ENCODE measurements at places on chromosomes 1 and 21.

GRCh38 chr1:19907456-19907855 lies 16.0 kb downstream of the PLA2G2E start:
- DNase-seq = no peak

DNA sequence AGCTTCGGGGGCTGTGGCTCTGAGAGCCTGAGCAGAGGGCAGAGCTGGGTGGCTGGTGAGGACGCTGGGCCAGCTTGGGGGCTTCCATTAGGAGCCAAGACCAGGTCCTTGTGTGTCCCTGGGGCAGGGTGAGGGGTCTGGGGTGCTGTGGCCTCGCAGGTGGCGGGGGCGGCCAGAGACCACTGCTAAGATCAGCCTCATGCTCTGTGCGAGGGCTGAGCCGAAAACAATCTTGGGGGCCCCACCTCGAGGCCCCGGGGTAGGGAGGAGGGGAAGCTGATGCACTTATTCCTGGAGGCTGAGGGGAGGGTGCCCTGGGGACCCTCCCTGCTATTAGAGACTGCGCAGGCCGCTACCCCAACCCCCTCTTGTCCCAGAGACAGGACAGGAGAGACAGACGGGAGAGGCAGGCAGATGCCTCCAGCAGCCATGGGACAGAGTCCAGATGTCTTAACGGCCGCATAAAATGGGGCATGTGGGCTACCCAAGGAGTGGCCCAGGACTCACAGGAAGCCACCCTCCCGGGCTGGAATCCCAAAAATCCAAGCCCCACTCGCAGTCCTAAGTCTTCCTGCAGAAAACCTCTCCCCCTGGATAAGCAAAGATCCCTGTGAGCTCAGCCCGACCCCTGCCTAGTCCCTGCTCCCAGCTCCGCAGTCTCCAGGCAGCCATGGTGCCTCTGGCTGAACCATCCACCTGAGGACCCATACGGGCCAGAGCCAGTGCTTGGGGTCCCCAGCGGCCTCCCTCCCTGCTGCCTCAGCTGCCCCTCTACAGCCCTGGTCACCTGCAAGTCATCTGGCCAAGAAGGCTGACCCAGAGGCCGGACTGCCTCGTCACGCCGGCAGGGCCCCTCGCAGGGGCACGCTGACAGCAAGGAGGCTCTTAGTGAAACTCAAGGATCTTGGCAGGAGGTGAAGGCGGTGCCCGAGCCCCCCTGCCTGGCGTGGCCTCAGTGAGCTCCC lies 43.6 kb upstream of the COL18A1 start:
- no peak for DNase-seq

GRCh38 chr1:44594871-44595735 lies 79.2 kb downstream of the TMEM53 start:
- peak; percentile 53 for DNase-seq

GRCh38 chr1:205670611-205671430 lies 9.5 kb downstream of the SLC45A3 start:
- DNase-seq = no peak

DNA sequence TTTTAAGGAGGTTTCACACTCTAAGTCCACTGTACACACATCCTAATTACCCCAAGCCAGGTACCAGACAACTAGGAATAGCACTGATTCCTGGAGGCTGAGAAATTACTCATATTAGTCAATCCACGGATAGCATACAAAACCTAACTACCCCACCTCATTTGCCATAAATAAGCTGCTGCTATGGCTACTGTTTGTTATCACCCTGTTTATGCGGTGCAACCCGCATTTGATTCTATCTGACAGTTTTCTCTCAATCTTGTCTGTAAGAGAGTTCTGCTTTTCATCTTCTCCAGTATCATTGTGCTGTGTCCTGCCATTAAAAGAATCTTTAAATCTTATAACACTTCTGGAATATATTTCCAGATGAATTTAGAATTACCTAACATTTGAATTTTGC lies 1496.5 kb downstream of the PLA2G4A start:
- DNase-seq = no peak

DNA sequence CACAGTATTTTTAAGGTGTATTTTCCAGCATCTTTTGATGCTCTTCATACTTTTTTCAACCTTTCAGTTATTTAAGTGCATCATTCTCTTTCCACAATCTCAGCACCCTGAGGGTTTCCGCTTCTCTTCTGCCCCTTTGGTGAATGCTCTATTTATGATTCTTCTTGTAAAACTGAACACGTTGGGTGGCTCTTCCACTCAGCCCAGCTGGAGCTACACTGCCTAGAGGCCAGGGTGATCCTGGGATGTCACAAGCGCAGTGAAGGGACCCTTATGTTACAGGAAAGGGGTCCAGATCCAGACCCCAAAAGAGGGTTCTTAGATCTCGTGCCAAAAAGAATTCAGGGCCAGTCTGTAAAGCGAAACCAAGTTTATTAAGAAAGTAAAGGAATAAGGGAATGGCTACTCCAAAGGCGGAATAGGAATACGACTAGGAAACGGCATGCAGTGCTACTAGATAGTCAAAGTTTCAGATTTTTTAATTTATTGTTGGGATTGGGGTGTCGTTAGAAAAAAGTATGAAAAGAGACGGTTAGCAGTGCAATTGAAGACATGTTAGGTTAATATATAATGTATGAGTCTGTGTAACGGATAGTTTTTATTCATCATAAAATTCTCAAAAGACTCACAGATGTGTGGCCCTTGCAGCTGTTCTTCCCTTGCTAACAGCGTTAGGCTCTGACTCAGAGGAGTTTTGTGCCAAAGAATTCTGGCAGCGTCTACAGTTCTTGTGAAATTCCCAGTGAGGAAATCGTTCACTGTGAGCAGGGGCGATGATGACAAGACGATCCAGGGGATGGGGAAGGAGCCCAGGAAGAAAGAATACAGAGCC lies 14.4 kb upstream of the ERVH48-1 start:
- peak; percentile 99 for DNase-seq

- DNase-seq = peak; percentile 33
Measured at GRCh38 chr1:54940042-54940441, 40.4 kb upstream of the TMEM61 start.

- peak; percentile 78 for DNase-seq
Measured at GRCh38 chr1:64171797-64172281, 31.6 kb upstream of the UBE2U start.

GRCh38 chr1:20031836-20032235 lies 38.2 kb upstream of the PLA2G5 start:
- DNase-seq = no peak

DNA sequence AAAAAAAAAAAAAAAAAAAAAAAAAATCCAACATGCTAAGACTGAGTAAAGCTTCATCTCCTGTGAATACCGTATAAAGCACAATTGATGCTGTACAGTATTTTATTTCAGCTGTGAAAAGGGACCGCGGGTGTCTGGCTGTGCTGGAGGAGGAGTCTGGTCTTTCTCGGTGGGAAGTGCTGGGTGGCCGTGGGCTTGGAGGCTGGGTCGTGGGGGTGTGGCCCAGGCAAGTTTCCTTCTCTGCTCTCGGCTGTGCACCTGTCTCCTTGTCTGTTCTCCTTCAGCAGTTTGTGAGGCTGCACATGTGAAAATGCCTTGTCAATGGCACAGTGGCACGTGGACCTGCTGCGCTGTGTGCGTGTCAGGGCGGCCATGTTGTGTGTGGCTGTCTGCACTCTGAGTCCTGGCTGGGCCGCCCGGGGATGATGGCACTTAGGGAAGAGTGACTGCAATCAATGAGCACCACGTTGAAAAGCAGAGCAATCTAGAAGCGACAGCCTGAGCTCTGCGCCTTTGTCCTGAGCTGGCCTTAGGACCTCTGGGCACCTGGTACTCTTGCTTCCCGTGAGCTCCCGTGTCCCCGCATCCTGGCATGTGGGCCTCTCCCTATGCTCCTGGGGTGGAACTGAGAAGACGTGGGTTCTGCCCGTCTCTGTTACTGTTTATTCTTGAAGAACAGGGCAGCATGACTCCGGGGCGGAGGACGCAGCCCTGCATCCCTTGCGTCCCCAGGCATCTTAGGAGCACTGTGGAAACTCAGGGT lies 14.5 kb downstream of the AGPAT3 start:
- DNase-seq = no peak

- DNase-seq = no peak
Measured at GRCh38 chr21:31873696-31874599, 1.1 kb downstream of the HUNK start.

- peak; percentile 63 for DNase-seq
Measured at GRCh38 chr1:224273641-224274040, 56.3 kb downstream of the NVL start.

DNA sequence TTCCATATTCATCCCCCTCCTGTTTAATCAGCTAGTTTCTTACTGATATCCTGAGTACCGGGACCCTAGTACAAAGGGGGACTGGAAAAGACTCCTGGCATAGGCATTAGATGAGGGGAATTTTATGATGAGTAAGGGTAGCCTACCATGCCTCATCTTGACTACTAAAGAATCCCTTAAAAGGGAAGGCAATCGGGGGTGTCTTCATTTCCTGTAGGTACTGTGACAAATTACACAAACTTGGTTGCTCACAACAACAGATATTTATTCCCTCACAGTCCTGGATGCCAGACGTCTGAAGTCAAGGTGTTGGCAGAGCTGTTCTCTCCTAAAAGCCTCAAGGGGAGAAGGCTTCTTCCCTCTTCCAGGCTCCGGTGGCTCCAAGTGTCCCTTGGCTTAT lies 28.9 kb upstream of the RUNX1 start:
- no peak for DNase-seq

- no peak for DNase-seq
Measured at GRCh38 chr1:151318975-151319374, 8.2 kb downstream of the PI4KB start.

GRCh38 chr1:26067432-26067911 lies at the start of gene TRIM63:
Gene TRIM63, minus strand, starts transcription at chr1:26067630. Its CDS starts 136 bp downstream, at chr1:26067494.
- no peak for DNase-seq

GRCh38 chr1:181643631-181644030 lies 160.3 kb downstream of the CACNA1E start:
- DNase-seq = no peak

DNA sequence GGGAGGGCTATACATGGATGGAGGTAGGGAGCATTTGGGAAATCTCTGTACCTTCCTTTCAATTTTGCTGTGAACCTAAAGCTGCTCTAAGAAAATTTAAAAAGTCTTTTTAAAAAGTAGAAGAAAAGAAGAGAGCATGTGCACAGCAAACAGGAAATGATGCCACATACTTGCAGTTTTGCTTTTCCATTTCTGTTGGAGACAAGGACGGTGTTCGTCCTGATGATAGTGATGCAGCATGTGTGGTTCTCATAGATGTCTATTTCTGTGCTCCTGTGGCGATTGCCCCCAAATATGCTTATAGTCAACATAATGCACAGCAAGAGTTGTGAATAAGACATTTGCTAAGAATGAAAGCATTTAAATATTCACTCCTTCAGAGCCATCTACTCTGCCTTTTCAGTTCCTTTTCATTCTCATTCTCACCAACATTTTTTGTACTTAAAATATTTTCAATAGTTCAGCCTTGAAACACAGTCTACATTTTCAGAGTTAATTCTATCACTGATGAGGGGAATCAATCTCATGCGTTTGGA lies 66.6 kb downstream of the LRRC8C start:
- DNase-seq = no peak

DNA sequence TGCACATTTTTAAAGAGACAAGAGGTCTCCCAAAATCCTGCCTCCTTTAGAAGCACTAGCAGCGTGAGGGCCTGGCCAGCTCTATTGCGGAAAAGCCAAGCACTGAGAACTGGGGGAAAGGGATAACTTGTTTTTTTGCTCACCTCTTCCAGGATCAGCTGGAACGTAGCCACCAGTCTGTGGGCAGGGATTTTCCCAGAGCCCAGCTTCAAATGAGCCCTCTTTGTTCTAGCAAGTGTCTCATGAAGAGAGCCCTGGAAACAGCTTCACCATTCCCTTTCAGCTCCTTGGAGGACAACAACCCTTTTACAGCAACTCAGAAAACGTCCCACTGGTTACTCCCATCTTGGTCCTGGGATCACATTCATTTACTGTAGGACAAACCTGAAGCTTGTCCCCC lies 195.4 kb downstream of the LMX1A start:
- no peak for DNase-seq

DNA sequence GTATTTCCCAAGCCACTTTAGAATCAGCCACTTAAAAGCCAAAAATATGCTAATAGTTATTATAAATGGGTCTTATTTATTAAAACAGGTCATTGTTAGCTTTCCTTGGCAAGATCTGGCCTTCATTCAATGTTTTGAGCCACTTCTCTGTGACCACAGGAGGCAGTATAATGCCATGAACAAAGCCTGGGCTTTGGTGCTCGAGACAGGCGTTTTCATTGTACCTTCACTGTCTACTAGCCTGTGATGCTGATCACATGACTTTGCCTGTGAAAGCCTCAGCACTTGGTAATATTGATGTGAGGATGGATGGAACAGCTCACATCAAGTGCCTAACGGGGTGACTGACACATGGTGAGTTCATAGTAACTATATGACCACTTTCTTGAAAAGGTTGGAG lies 217.0 kb downstream of the RWDD3 start:
- DNase-seq = no peak
